ENCODE measurements at places on chromosomes 7 and 10.

DNA sequence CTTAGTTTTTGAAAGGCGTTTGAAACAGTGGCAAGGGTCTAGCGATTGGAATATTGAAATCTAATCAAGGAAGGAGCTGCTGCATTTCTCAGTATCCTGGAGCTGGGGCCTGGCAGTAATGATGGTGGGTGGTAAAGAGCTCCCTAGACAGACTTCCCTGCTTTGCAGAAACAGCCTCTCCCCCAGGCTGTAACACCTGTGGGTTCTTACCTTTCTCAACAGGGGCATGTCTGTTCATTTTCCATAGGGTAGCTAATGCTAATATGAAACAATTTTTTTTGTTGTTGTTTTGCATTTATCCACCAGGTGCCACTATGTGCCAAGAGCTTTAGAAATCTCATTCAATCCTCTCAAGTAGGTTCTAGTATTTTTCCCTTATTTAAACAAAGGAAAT lies 345.5 kb downstream of the REEP3 start:
- DNase-seq, result no peak

GRCh38 chr7:150754951-150755350 lies 17.7 kb downstream of the GIMAP5 start:
- no peak for DNase-seq

- no peak for DNase-seq
These were observed 15.2 kb downstream of the ZCWPW1 start for GRCh38 chr7:100413346-100413745.

DNA sequence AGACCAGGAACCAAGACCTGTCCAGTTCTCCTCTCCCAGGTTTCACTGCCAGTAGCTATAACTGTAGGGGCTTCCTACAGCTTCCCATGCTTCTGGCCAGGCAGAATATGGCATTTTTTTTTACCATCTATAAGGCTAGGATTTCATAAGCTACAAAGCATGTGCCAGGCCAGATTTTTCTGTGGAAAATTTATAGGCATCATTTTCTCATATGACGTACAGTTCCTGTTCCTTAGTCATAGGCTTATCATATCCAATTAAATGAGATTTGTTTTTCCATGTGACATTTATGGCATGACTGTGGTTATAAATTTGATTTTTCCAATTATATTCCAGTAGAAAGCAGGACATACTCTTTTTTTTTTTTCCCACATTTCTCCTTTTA lies 208.6 kb upstream of the NPY start:
- DNase-seq, result no peak

DNA sequence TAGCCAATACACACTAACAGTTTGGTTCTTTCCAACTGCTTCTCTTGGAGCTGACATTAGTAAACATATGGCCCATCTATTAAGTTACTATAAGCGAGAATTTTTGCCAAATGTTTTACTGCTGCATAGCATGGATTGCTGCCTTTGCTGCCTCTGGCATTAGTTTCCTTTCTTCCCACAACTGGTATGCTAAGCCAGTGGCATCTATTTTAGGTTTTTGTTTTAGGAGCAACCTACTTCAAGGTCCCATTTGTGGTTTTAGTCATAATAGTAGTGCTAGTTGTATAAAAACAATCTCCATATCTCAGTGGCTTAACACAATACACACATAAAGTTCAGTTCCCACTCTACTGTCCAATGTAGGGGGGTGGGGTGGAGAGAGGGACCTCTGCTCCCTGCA lies 25.9 kb upstream of the PANK1 start:
- no peak for DNase-seq

- DNase-seq, result peak; percentile 69
These were observed at the start of gene HOXA4 for GRCh38 chr7:27130540-27131389. TSS of gene HOXA4 (minus strand) at chr7:27130757. CDS start at chr7:27130733, 24 bp downstream.

DNA sequence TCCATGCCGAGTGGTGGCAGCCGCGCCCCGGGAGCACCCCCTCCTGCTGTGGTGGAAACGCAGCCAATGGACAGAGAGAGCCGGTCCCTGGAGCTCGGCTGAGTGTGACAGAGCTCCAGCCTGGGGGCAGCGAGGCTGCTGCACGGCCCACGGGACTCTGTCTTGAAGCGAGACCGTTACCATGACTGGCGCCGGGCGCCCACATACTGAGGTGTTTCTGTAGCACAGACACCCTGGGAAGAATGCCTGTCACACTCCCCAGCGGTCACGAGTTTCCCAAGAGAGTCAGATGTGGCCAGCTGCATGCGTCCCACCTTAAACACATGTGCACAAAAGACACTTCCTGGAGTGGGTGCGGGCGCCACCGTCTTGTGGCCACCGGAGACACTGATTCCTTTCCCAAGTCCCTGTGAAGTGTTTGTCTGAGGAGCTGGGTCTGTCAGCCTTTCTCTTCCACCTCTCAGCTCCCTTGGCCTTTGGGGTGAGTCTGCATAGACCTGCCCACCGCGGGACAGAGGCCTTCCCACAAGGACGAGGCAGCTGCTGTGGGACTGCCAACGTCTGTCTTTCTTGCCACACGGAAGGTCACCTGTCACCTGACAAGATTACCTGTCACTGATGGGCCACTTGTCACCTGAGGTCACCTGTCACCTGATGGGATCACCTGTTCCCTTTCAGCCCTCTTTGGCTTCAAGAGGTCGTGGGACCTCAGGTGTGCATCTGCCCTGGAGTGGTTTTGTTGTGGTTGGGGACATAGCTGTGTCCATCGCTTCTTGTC lies 94.6 kb downstream of the DNAJB6 start:
- DNase-seq, result no peak

GRCh38 chr10:86304436-86304835 lies 62.2 kb downstream of the GRID1 start:
- no peak for DNase-seq

DNA sequence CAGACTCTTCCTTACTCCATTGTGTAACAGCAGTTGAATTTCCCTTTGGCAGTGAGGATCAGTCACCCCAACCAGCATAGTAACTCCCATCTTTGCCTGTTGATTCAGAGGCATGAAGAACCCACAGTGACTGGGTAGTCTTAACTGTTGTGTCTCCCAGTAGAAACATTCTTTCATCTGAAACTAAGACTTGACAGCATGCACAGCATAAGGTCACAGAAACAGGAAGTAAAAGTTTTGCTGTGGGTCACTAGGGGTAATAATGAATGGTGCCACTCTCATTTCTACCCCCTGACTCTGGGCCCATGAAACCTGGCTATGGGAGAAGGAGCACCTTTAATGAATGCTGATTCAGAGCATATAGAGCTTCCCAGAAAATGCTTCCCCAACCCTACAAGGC lies 8.3 kb upstream of the FRMPD2 start:
- no peak for DNase-seq

DNA sequence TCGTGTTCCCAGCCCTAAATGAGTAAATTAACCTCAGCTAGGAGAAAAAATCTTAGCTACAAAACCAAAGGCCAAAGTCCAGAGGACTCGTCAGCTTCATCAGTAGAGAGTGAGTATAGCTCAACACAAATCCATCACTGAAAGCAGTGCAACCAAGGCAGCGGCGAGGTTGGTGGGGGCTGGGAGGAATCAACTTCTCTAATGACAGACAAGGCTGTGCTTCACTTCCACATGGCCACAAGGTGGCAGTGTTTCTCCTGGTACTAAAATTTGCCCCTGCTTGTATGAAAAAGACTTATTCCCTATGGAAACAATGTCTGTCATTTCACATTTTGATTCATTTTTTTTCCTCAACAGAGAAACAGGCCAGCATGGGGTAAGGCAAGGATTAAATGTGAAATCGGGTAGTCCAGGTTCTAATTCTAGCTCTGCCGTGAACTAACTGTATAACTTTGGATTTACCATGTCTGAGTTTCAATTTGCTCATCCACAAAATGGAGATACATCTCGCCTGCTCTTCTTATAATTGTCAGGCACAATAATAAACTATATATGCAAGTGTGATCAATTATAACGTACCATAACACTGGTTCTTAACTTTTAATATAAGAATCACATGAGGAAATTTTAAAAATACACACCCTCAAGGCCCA lies 39.3 kb downstream of the FAS start:
- peak; percentile 70 for DNase-seq

DNA sequence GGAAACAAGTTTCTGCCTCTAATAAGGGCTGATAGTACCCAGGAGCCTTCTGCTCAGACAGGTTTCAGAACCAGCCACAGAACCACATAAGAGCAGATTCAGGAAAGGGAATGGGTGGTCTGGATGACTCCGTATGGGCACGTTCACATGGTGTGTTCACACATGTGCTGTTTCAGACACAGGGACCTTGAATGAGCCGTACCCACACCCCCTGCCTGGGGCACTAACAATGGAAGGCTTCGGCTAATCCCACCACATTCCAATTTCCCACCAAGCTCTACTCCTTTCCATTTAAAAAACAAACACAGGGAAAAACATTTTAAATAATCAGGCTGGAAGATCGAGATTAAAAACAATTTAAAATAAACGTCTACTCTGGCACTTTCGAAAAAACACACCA lies 217.3 kb downstream of the GRID1 start:
- DNase-seq, result no peak

- DNase-seq, result no peak
These were observed 8.8 kb upstream of the INTS1 start for GRCh38 chr7:1512781-1513656.

DNA sequence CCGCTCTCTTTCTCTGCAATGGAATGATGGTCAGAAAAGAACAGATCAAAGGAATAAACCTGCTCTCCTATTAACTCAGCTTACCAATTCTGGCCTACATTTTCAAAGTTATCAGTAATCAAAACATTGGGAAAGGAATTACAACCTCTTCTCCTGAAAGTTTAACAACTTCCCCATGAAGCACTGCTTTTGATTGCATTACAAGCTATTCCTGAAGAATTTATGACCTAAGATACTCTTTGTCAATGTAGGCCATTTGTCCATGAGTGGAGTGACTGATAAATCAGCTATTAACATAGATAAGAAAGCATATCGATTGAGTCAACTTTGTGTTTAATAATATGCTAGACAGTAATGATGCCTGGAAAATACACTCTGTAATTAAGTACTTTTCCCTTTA lies 271.7 kb upstream of the C7orf33 start:
- DNase-seq, result no peak

- DNase-seq, result no peak
These were observed 175.3 kb upstream of the RHEB start for GRCh38 chr7:151694828-151695580.

GRCh38 chr7:618539-619367 lies 99.1 kb upstream of the PDGFA start:
- no peak for DNase-seq

GRCh38 chr7:191105-191980 lies 1.0 kb upstream of the FAM20C start:
- peak; percentile 38 for DNase-seq

GRCh38 chr10:14185316-14186045 lies 145.2 kb downstream of the FRMD4A start:
- peak; percentile 36 for DNase-seq

DNA sequence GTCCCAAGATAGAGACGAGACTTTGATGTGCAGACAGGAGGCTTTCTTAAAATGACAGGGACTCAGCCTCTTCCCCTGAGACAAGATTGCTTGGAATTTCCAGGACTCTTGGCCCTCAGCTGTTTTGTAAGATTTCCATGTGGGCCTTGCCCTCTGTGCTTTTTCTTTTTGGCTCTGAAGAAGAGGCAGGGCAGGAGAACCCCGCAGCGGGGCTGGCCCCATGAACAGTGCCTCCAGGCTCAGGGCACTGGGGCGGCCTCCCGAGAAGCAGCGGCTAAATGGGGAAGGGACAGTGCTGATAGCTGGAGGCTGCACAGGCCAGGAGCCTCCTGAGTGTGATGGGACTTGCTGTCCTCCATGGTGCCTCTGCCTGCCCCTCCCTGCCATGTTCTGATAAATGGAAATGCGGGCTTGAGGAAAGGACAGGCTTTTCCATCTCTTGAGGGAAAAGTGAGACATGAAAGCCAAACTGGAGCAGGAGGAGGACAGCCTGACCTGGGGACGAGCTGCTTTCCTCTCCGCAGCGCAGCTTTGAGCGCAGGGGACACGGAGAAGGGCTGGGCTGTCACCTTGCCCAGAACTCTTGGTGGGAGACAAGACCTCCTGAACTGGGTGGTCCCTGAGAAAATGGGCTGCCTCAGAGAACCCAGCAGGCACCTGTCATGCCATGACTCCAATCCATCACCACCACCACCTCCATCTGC lies 12.1 kb downstream of the SAP25 start:
- DNase-seq, result no peak

DNA sequence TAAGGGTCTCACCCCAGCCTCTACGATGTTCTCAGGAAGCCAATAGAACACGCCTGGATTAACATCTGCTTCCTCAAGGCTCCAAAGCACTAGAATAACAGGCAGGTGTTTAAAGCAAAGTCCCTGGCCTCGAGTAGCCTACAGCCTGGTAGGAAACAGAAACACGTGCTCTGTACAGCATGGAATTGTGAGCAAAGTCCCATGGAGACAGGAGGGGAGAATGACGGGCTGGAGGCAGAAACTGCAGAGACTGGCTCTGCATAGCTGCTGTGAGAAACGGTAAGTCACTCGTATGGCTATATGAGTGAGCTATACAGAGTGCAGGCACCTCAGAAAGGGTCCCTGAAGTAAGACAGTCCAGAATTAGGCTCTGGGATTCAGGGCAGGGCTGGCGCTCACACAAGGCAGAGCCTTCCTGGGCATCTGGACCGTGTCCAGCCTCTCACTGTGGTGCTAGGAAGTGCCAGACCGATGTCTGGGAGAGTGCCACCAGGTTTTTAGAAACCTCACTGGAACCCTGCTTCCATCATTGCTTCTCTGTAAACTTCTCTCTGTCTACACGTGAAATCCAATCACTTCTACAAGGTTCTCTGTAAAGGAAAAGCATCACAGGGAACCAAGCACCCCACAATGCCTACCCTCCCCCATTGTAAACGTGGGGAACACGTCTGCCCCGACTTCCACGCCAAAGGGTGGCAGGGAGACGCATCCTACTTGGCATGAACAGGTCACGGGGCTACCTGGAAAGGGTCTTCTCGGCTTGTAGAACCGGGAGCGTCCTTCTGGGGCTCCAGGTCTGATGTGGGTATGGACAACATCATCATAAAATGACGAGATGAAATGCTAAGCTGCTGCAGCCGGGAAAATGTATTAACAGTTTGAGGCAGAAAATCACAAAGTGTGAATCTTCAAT lies 38.8 kb upstream of the SHH start:
- no peak for DNase-seq

GRCh38 chr7:48109848-48110663 lies 21.0 kb downstream of the UPP1 start:
- no peak for DNase-seq

DNA sequence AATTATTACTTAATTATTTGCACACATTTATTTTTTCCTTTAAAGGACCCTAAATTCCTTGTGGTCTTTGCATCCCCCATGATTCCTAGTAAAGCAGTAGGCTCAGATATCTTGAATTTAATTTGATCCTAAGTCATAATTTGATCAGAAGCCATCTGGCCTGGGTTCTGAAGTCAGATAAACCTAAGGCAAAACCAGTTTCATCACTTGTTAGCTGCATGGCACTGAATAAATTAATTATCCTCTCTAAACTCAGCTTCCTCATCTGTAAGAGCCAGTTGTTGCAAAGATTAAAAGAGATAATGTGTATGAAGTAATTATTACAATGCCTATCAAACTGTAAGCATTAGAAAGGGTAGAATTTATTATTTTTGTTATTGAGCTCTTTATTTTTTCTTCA lies 293.1 kb downstream of the GRM8 start:
- no peak for DNase-seq
